Foreskin fibroblast (primary cell): ENCODE measurements at places on chromosomes 5 and 9.

DNA sequence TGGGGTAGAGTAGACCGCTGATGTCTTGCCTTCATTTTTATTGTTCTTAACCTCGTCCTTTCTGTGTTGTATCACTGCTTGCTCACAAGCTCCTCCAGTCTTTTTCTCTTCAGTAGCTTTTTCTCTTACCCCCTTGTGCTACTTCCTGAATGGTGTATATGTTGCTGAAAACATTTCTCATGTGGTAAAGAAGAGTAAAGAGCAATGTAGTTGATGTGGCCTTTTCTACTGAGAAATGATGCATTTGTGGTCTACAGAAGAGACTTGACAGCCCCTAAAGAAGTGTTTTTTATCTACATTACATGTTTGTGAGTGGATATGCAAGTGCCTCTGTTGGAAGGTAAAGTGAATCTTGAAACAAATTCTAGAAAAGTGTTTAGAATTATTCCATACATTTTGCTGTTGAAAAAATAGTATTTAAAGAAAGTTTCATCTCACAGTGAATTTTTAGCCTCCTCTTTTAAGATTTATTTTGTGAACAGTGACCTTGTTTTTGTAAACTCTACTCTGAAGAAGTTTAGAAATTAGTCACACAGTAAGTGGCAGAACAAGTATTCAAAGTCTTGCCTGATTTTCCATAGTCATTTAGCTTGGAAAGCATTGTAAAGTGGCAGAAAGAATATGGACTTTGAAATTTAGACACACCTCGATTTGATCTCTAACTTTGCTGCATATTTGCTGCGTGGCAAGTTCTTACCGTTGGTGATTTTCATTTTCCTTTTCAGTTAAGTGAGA lies 17.4 kb downstream of the CDC42SE2 start:
- DNase-seq: no peak

DNA sequence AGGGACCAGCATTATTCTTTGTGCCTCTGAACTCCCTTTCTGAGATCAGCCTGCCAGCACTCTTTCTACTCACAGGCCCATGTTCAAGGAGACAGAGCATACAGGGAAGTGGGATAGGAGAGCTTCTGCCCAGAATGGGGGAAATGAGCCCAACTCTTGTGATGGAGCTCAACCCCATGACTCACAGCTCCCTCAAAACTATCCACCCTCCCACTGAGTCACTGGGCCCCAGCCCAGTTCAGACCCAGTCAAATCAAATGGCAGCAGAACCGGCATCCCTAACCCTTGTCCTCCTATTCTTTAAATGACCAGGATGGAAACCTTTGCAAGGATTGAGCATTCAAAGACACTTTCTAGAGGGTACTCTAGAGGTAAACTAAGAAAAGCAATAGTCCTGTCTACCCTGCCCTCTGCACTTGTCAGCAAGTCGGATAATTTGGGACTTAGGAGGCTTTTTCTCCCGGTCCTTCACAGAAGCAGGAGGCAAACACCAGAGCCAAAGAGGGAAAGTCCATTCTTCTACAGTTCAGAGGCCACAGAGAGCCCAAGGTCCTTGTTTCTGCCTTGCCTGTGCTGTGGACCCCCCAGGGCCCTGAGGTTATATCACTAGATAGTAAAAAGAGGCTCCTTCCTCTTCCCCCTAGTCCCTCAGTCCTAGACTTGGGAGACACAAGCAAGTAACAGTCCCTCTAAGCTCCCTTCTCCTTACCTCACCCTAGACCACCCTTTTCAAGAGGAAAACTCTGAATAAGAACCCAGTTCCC lies 3.2 kb downstream of the ATOSB start:
- peak; percentile 93 for DNase-seq

- no peak for DNase-seq
Observed at GRCh38 chr9:2403701-2404100, 217.9 kb upstream of the VLDLR start.

GRCh38 chr5:80116465-80116864 lies 81.3 kb downstream of the THBS4 start:
- DNase-seq: no peak

DNA sequence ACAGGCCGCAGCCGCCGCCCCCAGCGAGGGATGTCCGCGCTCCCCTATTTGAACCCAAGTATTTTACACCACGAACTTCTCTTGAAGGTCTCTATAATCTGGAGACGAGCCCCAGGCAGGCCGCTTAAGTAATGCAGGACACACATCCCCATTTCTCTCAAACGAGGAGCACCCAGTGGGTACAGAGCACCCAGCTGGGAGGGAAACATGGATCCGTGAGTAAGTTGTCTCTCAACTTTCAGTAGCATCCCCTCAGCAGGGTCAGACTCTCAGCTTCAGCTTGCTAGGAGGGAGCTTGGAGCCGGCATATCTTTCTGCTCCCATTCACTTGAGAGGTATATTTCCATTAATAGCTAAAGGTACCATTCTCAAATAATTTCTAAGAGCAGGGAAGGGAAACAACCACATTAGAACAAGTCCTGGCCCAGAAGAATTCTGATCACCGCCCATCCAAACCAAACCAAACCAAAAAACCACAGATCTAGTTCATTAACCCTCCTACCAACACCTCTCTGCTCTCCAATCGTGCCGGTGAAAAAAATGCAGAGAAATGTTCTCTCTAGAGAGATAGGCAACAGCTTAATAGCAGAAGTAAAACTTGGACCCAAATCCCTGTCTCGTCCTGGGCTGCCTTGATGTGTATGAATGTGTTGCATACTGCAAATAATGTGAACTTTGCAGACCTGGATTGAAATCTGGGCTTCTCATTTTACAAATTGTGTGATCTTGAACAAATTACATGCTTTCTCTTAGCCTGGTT lies 910 bp downstream of the TDRD7 start:
- DNase-seq: peak; percentile 50

GRCh38 chr9:135523521-135524129 lies 2.4 kb downstream of the LCN1 start:
- DNase-seq: no peak

GRCh38 chr5:55900068-55900467 lies 48.9 kb downstream of the IL31RA start:
- peak; percentile 37 for DNase-seq

GRCh38 chr5:78492650-78493049 lies 132.2 kb downstream of the SCAMP1 start:
- DNase-seq: no peak

- peak; percentile 77 for DNase-seq
Observed at GRCh38 chr5:171387970-171388815, 544 bp downstream of the NPM1 start.

GRCh38 chr5:180668835-180669596 lies 19.6 kb upstream of the FLT4 start:
- DNase-seq: no peak

DNA sequence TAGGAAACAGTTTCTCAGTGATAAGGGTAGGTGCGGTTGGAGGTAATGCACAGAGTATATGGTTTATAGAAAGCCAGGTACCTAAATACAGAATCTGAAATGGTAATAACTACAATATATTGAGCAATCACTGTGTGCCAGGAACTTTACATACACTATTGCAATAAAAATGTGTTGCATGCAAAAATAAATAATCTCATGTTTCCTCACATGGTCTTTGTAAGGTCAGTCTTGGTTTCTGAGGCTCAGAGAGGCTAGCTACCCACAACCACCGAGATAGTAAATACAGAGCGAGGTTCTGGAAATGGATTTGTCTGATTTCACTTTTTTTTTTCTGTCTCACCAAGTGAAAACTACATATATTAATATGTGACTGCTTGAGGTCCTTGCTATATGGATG lies 128.9 kb downstream of the CAMK4 start:
- no peak for DNase-seq

DNA sequence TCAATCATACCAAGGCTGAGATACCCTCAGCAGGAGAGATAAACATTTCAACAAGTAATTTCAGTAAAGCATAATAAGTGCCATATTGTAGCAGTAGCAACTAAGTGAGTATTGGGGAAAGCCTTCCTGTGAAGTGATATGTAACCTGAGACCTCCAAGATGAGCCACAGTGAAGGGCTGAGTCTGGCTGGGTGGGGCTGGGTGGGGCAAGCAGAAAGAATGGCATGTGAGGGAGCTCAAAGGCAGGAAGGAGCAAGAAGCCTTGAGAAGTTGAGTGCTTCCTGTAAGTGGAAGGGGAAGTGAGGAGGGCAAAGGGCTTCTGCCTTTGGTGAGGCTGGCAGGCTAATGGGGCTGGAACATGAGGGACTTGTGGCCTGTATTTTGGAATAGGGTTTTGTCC lies 19.7 kb upstream of the ASTN2 start:
- no peak for DNase-seq

GRCh38 chr5:116358911-116359418 lies 215.7 kb downstream of the SEMA6A start:
- DNase-seq: no peak

GRCh38 chr9:91629718-91630117 lies 206.1 kb upstream of the NFIL3 start:
- no peak for DNase-seq

GRCh38 chr9:6764523-6764922 lies 6.8 kb downstream of the KDM4C start:
- DNase-seq: no peak

DNA sequence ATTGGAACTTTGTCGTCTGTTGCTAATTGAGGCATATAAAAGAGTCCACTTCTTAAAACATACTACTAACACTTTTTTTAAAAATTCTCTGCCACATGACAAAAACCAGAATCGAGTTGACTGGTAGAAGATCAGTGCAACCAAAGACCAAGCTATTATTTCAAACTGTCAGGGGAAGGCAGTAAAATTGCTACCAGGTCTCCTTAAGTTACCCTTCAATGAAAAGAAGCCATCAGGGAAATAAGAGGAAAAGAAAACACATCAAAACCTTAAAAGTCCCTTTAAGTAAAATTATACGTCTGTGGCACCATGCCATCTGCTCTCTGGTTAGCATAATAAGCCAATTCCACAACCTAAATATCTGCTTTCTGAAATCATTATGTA lies 9.6 kb downstream of the ZNF608 start:
- peak; percentile 36 for DNase-seq

- DNase-seq: no peak
Observed at GRCh38 chr9:75176037-75176436, 87.7 kb downstream of the OSTF1 start.

DNA sequence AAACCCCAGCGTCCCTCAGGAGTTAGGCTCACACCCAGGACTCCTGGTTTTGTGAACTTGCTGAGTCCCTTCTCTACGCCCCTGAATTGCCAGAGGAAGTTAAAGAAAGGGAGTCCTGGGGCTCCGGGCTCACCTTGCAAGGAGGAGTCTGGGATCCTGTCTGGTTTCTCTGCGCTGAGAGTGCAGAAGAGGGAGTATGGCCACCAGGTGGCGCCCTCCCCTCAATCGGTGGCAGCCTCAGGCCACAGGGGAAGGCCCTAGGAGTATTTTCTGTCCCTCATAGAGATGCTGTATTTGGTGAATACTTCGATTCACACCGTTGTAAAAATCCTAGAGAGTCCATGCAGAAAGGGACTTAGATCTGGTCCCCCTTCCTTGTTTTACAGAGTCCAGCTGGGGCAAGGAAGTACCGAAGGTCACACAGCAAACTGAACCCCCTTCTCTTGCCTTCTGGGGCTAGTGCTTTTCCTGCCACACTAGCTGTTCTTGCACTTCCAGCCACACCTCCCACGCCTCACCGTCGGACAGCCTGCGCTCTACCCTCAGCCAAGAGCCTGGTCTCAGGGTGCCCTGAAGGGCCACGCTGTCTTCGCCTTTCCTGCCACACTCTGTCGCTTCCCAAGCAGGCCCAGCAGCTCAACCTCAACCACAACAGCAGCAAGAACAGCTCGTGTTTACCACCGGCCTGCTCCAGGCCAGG lies 10.2 kb downstream of the HAND1 start:
- peak; percentile 89 for DNase-seq

GRCh38 chr5:33261305-33261704 lies 179.5 kb upstream of the TARS1 start:
- peak; percentile 63 for DNase-seq

GRCh38 chr5:100746730-100747129 lies 156.4 kb downstream of the ST8SIA4 start:
- DNase-seq: no peak

- no peak for DNase-seq
Observed at GRCh38 chr5:118529361-118530144, 458.8 kb downstream of the DTWD2 start.

- peak; percentile 70 for DNase-seq
Observed at GRCh38 chr5:94849821-94850736, 231.6 kb downstream of the SLF1 start.

DNA sequence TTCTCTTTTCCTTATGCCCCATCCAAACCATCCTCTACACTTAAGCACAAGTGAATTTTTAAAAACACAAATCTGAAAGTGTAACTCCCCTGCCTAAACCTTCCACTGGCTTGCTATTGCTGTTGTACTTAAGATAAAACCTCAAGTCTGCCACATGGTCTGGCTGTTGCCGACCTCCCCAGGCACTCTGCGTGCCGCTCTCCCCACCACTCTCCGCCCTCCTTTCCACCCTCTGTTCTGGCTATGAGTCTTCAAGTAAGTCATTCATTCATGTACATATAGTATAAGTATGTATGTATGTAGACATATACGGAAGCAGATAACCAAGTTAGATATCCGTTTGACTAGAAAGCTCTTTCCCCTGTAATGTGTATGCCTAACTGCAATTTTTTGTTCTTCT lies 94.7 kb upstream of the ANKRD55 start:
- DNase-seq: no peak

GRCh38 chr9:132647355-132647754 lies 22.4 kb downstream of the DDX31 start:
- DNase-seq: peak; percentile 98

- no peak for DNase-seq
Observed at GRCh38 chr5:40776658-40776977, 20.9 kb upstream of the TTC33 start.

DNA sequence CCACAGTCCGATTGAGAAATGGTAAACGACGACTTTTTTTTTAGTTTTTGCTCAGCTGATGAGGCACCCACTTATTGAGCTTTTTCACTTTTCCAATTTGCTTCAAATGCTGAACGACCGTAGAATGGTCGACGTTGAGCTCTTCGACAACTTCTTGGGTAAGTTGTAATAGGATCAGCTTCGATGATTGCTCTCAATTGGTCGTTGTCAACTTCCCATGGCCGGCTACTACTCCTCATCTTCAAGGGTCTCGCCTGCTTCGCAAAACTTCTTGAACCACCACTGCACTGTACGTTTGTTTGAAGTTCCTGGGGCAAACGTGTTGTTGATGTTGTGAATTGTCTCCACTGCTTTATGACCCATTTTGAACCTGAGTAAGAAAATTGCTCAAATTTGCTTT lies 35.7 kb downstream of the NSD1 start:
- no peak for DNase-seq

DNA sequence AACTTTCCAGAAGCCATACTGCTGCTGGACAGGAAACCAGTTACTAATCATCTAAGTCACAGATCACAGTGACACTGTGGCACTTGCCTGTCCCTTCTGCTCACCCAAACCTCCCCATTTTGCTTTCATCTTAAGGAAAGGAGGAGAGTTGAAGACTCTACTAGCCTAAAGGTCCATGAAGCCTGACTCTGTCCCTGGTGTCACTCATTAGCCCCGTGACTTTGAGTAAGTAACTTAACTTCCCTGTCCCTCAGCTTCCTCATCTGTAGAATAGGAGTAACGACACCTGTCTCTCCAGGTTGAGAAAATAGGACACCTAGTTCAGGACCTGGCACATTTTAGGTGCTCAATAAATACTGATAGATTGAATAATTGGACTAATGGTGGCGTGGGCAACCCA lies 536 bp upstream of the SLC6A7 start:
- no peak for DNase-seq
